Urinary bladder (tissue), 4 donors: ENCODE measurements at places on chromosomes 3 and 15. TPM values are rescaled to one million over a fixed set of nuclear protein-coding genes. Genes with fewer than 3 reads are reported as not detected.

Gene EAF1
- total RNA-seq: 10.9 TPM

DNA sequence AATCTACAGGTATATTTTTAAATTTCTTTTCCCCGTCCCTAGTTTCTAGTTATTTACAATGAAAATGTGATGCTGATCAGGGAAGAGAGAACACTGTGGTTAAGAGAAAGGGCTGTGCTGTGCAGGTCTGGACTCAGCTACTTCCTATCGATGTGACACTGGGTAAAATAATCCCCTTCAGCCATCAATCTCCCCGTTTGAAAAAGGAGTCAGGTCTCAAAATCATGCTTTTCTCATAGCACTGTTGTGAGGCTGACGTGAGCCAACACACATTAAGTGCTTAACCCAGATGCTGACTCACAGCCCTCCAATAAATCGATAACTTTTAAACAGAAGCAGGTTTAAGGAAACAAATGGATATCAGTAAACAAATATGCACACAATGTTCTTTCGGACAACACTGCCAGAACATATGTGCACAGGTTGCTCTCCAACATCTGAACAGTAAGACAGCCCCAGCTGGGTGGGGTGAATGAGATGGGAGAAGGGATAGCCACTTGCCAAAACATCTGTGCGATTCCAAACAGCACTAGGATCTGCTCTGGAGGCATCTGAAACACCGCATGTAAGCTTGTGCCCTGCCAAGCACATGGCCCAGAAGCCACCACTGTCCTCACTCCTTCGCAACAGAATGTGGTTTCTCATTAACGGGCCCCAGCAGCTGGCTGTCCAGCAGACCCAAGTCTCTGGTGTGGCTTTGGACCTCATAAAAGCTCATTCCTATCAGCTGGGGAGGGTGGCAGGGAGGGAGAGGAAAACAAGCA is 143.2 kb upstream of the PRICKLE2 start:
- DNase-seq: no peak

- DNase-seq: no peak
These were observed 5.8 kb upstream of the RAD51 start for GRCh38 chr15:40688932-40689799.

Gene TFG
- total RNA-seq: 101 TPM

Gene MFN1
- 107 TPM for total RNA-seq

DNA sequence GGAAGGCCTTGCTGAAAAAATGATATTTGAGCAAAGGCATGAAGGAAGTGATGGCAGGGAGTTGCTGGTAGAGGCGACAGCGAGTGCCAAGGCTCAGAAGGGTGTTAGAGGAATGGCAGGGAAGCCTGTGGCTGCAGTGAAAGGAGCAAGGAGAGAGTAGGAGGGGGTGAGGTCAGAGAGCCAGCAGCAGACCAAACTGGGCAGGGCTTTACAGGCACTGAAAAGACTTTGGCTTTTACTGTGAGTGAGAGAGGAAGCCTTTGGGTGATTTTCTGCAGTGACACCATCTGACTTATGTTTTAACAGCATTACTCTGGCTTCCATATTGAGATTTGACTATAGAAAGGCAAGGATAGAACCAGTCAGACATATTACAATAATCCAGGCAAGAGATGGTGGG is 11.4 kb downstream of the TICRR start:
- DNase-seq: no peak

DNA sequence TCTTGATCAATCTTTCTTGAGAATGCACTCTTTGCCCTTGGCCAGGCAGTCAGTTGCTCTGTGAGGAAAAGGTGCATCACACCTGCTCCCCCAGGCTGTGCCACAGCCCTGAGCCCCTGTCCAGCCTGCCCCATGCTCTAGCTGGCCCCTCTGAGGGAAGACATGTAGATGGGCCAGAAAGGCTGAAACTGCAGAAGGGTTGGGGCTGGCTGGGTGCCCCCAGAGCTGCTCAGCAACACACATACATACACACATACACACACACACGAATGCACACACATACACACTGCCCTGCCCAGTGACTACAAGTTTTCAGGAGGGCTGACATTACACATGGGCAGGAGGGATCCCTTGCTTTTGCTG is 16.4 kb downstream of the TBC1D21 start:
- DNase-seq: no peak

DNA sequence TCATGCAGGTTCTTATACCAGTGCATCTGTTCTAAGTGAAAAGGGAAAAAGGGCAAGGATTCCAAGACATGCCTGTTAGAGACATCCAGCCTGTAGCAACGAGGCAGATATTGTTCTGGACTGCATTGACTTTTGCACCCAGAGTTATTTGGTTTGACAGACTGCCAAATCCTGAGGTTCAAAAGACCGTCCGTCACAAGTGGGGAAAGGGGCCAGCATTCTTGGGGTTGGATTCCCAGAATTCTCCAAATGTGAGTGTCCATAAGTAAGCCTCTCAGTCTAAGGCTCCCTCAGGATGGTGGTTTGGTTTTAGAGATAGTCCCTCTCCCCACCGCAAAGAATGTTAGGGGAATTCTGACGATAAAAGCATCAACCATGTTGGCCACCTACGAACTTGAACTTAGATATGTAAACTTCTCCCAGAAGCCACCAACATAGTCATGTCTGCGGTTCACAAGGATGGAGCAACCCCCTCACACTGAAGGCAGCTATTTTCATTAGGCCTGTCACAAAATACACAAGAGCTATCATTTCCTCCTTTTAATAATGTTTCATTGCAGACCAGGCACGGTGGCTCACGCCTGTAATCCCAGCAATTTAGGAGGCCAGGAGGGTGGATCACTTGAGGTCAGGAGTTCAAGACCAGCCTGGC is 13.6 kb upstream of the LACTB start:
- DNase-seq: peak; percentile 32

DNA sequence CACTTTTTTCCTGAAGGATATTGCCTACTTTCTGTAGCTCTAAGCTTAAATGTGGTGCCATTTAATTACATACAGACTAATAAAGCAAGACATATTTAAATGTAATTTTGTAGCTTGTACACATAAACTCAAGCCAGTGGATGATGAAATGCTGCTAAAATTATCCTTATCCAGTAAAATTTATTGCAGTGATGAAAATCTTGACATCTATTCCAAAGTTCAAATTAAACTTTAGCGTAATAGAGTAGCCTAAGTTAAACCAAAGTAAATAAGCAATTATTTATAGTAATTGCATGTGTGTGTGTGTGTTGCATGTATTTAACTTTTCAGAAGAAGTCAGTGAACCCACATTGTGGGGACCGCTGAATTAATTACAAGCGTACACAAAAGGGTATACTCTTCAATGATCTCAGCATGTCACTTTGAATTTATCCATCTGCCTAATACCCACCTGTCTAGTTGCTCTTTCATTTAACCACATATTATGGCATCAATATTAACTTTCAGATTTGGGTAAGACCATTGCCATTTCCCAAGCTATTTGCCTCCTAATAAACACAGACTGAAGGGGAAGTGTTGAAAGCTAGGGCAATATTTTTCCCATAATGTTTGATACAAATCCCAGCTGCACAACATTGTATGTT is 85.0 kb downstream of the MECOM start:
- no peak for DNase-seq

Gene DUOX1
- 10.3 TPM for total RNA-seq

DNA sequence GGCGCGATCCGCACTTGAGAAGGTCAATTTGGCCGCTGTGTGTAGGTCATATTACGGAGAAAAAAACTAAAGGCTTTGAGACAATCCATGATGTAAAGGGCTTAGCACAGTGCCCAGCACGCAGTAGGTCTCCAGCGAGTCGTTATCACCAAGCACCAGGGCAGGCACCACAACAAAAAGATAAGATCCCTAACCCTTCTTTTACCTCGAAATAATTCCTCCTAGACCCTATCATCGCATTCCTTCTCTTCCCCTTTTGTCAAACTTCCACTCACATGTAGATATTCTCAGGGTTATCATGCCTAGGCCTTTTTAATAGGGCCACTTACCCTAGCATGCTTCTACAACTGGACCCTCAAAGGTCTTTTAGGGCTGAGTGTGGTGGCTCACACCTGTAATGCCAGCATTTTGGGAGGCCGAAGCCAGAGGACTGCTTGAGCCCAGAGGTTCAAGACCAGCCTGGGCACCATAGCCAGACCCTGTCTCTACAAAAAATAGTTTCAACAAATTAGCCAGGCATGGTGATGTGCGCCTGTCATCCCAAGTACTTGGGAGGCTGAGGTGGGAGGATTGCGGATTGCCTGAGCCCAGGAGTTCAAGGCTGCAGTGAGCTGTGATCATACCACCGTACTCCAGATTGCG is 13.5 kb downstream of the ZNF774 start:
- DNase-seq: no peak

Gene TASOR
- total RNA-seq: 182 TPM

- no peak for DNase-seq
These were observed 161.1 kb upstream of the TBL1XR1 start for GRCh38 chr3:177358091-177358976.

DNA sequence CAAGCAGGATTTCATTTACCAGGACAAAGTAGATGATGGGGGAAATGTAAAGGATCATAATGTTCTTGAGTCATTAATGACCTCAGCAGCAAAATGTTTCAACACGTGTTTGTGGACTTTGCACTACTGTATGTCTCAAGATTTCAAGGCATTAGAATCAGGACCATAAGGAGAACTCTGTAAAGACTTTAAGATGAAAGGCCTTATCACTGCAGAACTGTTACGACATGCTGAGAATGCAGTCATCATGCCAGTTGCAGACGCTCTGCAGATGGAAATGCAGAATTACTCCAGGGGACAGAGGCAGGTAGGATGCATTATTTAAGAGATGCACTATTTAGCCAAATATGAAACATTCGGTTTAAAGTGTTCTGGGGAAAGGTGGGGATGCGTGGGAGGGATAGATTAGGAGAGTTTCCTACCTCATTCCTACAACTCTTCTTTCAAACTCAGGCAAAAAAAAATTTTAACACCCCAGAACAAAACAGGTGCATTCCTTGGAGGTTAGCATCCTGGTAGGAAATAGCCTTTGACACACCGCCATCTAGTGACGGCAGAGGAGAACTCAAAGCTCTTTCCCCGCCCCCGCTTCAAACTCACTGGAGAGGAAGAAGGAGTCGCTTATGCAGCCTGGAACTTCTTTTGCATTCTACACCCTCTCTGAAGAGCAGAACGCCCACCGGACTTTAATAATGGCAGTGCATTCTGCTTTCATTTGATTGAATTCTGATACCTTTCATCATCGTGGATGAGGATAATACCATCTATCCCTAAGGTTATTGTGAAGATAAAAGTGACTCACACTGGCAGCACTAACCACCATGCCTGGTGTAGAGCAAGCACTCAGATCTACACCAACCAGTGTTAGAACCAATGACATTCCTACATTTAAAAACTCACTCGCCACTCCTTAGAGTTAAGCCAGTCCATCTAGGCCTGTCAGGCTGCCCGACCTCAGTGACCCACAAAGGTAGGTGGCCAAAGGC is 43.1 kb upstream of the TOPAZ1 start:
- DNase-seq: peak; percentile 62

Gene KIF7
- total RNA-seq: 9.4 TPM

DNA sequence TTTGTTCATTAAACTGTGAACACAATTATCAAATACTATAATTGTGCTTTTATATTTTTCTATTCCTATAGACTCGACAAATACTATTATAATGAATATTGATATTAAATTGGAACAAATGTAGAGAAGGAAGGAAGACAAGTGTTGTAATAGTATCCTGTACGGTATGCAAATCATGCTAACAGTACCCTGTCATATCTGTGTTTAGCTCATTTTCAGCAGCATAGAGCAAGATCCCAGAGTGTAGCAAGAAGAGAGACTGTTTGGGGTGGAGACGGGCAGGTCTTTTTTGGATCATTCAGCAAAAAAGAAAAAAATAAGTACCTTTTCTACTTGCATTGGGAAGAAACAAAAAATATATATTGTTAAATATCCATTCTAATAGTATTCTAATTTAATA is 224.1 kb downstream of the TPRG1 start:
- no peak for DNase-seq

- DNase-seq: no peak
These were observed 873 bp downstream of the C3orf70 start for GRCh38 chr3:185151964-185152409.

DNA sequence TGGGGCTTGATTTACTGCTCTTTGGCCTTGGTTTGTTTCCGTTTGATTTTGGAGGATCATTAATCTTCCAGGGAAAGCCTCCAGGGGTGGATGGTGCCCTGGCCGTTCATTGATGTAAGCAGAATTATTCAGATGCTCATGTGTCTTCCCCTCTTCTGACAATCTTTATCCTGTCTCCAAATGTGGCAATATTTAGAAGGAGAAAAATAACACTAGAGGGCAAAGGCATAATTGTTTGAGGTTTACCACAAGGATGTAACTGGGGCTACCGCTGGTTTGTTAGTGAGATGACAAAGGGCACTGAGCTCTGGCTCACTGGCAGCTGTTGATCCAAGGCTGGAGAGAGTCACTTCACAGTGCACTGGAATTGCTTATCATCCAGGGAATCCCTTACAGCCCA is 18.2 kb upstream of the PLCL2 start:
- no peak for DNase-seq

Gene OXSR1
- 52.2 TPM for total RNA-seq

Gene ADGRG7
- total RNA-seq: 0.11 TPM

GRCh38 chr3:56976651-56977560 is 83.6 kb upstream of the SPATA12 start:
- DNase-seq: no peak

- DNase-seq: no peak
These were observed 242.4 kb upstream of the GOLIM4 start for GRCh38 chr3:168338161-168338560.

GRCh38 chr3:89239774-89240173 is 132.4 kb downstream of the EPHA3 start:
- DNase-seq: no peak

Gene CCDC33
- total RNA-seq: 0.42 TPM

DNA sequence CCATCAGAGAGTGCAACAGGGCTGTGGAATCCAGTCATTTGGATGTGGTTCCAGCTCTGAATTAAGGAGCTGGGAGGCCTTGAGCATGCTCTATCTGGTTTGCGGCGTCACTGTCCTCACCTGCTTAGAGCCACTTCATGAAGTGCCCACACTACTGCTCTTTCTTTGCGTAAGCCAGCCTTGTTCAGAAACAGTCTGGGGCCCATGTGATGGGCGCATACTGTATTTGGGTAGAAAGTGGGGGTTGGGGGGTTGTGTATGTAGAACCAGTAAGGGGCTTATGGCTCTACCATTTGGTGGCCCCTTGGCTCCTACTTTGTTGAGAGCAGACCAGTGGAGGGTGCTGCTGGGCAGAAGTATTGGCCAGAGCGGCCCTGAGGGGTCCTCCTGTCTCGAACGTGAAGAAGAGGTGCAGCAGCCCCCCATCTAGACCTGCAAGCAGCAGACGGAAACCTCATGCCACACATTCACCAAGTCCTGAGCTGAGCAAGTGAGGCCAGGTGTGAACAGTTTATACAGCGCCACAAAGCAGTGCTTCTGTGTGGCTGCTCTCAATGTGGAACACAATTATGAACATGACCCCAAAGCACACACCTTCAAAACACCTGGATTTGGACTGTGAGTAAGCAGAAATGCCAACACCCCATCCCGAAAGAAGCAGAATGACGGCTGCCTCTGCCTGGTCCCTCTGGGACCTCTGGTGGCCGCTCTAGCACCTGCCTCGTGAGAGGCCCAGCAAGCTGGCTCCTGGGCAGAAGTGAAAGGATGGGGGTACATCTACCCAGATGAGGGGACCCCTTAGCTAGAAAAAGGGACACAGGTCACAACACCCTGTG is 26.6 kb downstream of the SRPRB start:
- no peak for DNase-seq

Gene GRAMD2A
- 0.74 TPM for total RNA-seq

GRCh38 chr3:114584734-114585371 is 291.0 kb downstream of the TIGIT start:
- no peak for DNase-seq

- no peak for DNase-seq
These were observed 79.2 kb upstream of the ABHD2 start for GRCh38 chr15:89009080-89009479.

Gene FSIP1
- 3.0 TPM for total RNA-seq

Gene ANKRD63
- not detected for total RNA-seq

Gene TCF12
- 241 TPM for total RNA-seq
